Astrocyte (in vitro differentiated cells and primary cell): ENCODE measurements at places on chromosomes 6 and 20.

DNA sequence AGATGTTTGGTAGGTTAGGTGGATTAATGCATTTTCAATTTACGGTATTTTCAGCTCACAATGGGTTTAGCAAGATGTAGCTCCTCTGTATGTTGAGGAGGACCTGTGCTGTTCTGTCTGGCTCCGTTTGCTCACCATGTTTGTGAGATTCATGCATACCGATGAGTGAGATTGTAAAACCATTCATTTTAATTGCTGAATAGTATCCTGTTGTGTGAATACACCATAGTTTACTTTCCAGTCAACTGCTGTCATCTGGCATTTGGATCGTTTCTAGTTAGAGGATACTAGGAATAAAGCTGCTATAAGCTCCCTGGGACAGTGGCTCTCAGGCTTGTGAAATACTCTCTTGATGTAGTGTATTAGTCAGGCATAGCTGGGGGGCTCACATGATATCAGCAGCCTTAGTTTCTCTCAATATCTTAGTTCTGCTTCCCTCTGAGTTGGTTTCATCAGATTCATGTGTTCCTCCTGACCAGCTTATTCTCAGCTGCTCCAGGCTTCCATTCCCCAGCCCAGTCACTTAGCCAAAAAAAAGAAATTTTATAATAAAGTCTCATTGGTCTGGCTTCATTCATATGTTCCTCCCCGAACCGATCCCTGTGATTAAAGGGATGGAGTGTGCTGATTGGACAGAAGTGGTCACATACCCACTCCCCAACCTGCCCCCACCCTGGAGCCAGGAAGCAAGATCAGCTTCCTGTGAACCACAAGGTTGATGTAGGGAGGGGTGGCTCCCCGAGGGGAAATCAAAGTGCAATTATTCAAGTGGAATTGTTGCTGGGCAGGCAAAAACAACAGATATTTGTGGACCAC, 10.9 kb upstream of the B4GALT5 start:
- H3K27me3 ChIP-seq, result no peaks in the 10 kb centered on the region
- no peaks in the 10 kb centered on the region for H3K4me1 ChIP-seq
- DNase-seq, result peak; percentile 57
- H3K4me3 ChIP-seq, result no peak overlapping the region

DNA sequence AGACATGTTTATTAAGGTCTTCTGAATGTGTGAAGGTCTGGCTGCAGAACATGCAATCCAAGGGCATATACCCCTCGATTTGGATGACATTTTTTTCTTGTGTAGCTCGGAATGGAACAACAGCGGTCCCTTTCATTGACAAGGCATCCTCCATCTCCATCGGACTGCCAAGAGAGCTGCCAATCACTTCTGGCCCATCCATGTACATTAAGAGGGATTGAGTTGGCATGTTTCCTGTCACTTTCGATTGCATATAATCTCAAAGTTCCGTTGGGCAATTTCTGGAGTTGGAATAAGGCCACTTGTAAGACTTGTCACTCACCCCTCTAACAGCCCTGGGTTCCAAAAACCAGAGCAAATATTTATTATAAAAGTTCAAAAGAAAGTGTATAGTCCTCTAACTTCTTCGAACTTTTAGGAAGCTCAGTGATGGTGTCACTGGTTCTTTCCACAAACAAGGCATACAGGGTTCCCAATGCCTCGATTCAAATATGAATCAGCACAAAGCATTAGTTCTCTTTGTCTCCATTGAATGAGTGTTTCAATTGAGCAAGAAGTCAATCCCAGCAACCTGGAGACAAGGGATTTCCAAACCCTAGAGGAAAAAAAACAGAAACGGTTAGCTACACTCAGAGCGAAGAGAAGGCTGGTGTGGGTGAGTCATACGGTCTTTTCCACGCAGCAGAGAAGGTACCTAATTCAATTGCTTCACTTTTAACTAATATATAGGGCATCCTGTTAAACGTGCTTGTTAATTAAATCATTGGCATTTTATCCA, 10.9 kb downstream of the ZNF217 start:
- DNase-seq, result peak; percentile 89
- H3K27ac ChIP-seq, result peak overlapping the region; percentile 83
- no peak overlapping the region for H3K4me3 ChIP-seq
- H3K4me1 ChIP-seq, result peaks cover 31% of the 10 kb centered on the region

GRCh38 chr6:165834613-165835259, 171.7 kb upstream of the PDE10A start:
- H3K4me3 ChIP-seq, result no peak overlapping the region
- no peak overlapping the region for H3K27ac ChIP-seq
- no peaks in the 10 kb centered on the region for H3K4me1 ChIP-seq
- DNase-seq, result no peak

DNA sequence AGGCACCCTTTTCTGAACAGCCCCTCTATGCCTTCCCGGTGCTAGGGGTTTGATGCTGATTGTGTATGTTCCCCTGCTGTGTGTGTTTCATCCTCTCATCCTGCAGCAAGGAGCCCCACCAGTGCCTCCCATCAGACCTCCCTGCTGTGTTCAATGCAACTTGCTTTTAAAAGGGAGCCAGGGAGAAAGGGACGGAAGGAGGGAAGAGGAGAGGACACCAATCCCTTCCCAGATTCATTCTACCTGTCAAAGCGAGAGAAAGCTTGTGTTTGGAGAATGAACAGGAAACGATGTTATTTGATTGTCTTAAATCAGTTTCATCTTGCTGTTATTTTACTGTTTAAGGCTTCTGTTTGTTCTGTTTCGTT, 259.2 kb downstream of the ADGB start:
- no peak overlapping the region for H3K27ac ChIP-seq
- H3K36me3 ChIP-seq, result no peaks in the 10 kb centered on the region
- peak overlapping the region; percentile 53 for H3K4me3 ChIP-seq
- no peak for DNase-seq
- peaks cover 6% of the 10 kb centered on the region for H3K4me1 ChIP-seq

DNA sequence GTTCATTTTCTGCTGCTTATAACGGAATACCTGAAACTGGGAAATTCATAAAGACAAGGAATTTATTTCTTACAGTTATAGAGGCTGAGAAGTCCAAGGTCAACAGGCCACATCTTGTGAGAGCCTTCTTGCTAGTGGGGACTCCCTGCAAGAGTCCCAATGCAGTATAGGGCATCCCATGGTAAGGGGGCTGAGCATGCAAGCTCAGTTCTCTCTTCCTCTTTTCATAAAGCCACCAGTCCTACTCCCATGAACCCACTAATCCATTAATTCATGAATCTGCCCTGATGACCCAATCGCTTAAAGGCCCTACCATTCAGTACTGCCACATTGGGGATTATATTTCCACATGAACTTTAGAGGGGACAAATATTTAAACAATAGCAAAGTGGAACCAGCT, 26.5 kb downstream of the CYB5R4 start:
- no peak for DNase-seq
- no peak overlapping the region for H3K27ac ChIP-seq
- no peaks in the 10 kb centered on the region for H3K27me3 ChIP-seq
- no peaks in the 10 kb centered on the region for H3K36me3 ChIP-seq
- no peak overlapping the region for H3K4me3 ChIP-seq

DNA sequence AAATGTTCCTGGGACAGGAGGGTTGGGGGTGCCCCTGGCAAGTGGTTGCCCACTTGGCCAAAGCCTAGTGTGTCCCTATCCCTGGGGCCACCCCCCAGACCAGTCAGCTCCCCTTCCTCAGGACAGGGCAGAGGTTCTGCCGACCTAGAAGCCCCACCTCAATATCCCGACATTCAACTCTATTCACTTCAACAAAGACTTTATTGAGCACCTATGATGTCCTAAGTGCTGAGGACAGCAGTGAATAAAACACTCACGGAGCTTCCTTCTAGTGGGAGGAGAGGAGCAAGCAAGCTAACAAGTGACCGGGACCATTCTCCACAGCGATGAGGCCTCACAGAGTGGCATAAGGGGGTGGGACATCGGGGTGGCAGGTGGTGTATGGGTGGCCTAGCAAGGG, 52.7 kb downstream of the GRM4 start:
- H3K4me1 ChIP-seq, result no peaks in the 10 kb centered on the region
- no peaks in the 10 kb centered on the region for H3K36me3 ChIP-seq
- H3K27me3 ChIP-seq, result peaks cover 22% of the 10 kb centered on the region
- no peak overlapping the region for H3K4me3 ChIP-seq
- DNase-seq, result no peak

GRCh38 chr20:50192364-50193198, 2.0 kb downstream of the CEBPB start:
- H3K4me3 ChIP-seq, result peak overlapping the region; percentile 97
- peak overlapping the region; percentile 98 for H3K27ac ChIP-seq

GRCh38 chr6:159007510-159007909, 7.5 kb upstream of the RSPH3 start:
- no peak overlapping the region for H3K27ac ChIP-seq
- H3K4me3 ChIP-seq, result no peak overlapping the region
- no peaks in the 10 kb centered on the region for H3K4me1 ChIP-seq
- no peak for DNase-seq
- H3K36me3 ChIP-seq, result no peaks in the 10 kb centered on the region
- no peaks in the 10 kb centered on the region for H3K27me3 ChIP-seq

DNA sequence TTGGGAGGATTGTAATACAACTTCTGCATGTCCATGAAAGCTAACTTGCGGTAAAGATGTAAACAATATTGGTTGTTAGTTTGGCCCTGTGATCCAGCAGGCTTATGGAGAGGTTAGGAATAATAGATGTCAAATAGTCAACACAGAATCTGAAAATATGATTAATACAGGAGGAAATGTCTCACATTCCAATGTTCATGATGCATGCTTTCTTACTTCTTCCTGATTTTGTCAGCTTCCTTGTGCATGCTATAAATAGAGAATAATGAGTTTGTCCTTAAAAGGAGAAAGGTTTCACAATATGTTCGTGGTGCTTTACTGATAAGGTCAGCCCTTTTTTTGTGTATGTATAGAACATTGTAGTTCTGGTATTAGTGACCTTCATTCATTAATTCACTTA, 136.7 kb downstream of the MMUT start:
- H3K4me3 ChIP-seq, result peak overlapping the region; percentile 23
- peak overlapping the region; percentile 63 for H3K27ac ChIP-seq
- H3K4me1 ChIP-seq, result peaks cover 12% of the 10 kb centered on the region

DNA sequence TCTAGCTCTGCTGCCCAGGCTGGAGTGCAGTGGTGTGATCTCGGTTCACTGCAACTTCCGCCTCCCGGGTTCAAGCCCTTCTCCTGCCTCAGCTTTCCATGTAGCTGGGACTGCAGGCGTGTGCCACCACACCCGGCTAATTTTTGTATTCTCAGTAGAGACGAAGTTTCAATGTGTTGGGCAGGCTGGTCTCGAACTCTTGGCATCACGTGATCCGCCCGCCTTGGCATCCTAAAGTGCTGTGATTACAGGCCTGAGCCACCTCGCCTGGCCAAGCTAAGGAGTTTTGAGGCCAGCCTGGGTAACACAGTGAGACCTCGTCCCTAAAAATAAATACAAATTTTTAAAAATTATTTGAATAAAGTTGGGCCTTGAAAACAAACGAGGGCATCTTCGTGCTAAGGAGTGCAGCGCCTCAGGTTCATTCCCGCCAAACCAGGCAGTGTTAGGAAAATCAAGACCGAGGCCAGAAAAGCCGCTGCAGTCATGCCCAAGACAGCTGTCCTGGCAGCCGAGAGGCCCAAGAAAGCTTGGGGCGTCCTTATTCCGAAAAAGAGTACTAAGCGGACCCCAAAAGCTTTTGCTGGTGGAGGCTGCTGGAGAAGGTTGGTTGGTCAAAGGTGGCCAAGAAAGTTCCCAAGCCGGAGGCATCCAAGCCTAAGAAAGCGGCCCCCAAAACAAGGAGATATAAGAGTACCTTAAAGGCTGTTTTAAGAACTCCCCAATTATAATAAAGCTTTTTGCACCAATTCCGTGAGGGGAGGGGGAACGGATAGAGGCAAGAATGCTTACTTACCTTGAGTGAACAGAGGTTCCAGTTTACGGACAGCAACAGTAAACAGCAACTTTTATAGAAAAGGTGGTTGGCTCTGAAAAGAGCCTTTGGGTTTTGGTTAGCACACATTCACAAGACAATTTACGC, 109.0 kb downstream of the HFE start:
- DNase-seq, result no peak
- no peaks in the 10 kb centered on the region for H3K27me3 ChIP-seq
- H3K4me1 ChIP-seq, result peaks cover 8% of the 10 kb centered on the region
- peak overlapping the region; percentile 93 for H3K4me3 ChIP-seq

DNA sequence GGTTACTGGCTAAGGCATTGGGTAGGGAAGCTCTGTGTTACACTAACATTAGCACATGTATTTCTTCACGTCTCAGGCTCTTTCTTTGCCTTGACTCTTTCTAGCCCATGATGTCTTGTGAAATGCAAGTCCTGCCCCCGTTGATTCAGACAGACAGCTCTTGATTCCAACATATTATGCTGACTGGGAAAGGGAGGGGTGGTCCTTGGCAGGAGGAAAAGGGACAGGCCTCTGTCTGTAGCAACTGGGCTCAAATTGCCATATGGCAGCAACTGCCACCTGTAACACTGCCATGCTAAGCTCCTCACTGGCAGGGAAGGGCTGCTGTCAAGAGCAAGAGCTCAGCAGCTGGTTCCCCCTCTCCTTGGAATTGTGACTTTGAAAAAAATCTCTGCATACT, 5.7 kb upstream of the KCNK15 start:
- no peak overlapping the region for H3K4me3 ChIP-seq
- no peaks in the 10 kb centered on the region for H3K4me1 ChIP-seq
- no peak for DNase-seq
- peaks cover 39% of the 10 kb centered on the region for H3K27me3 ChIP-seq
- no peaks in the 10 kb centered on the region for H3K36me3 ChIP-seq

GRCh38 chr20:14712302-14712739, 374.9 kb upstream of the FLRT3 start:
- DNase-seq, result peak; percentile 81
- H3K4me1 ChIP-seq, result peaks cover 4% of the 10 kb centered on the region
- no peaks in the 10 kb centered on the region for H3K36me3 ChIP-seq
- H3K4me3 ChIP-seq, result no peak overlapping the region
- no peaks in the 10 kb centered on the region for H3K27me3 ChIP-seq

GRCh38 chr6:54586251-54586650, 260.3 kb upstream of the FAM83B start:
- H3K4me1 ChIP-seq, result no peaks in the 10 kb centered on the region
- no peaks in the 10 kb centered on the region for H3K27me3 ChIP-seq
- DNase-seq, result peak; percentile 56
- H3K36me3 ChIP-seq, result no peaks in the 10 kb centered on the region
- H3K4me3 ChIP-seq, result no peak overlapping the region

GRCh38 chr6:4253604-4254231, 118.3 kb upstream of the ECI2 start:
- peaks cover 8% of the 10 kb centered on the region for H3K4me1 ChIP-seq
- no peak overlapping the region for H3K27ac ChIP-seq
- peak; percentile 54 for DNase-seq
- no peaks in the 10 kb centered on the region for H3K36me3 ChIP-seq

- H3K4me3 ChIP-seq, result peak overlapping the region; percentile 43
- H3K27me3 ChIP-seq, result no peaks in the 10 kb centered on the region
- no peaks in the 10 kb centered on the region for H3K36me3 ChIP-seq
- peaks cover 22% of the 10 kb centered on the region for H3K4me1 ChIP-seq
Observed at GRCh38 chr6:134436281-134436815, 118.4 kb upstream of the SGK1 start.

GRCh38 chr6:96947055-96947454, 22.5 kb downstream of the KLHL32 start:
- no peaks in the 10 kb centered on the region for H3K36me3 ChIP-seq
- H3K4me3 ChIP-seq, result no peak overlapping the region
- no peaks in the 10 kb centered on the region for H3K4me1 ChIP-seq
- no peak for DNase-seq
